ENCODE measurements at places on chromosomes 1 and 21.

DNA sequence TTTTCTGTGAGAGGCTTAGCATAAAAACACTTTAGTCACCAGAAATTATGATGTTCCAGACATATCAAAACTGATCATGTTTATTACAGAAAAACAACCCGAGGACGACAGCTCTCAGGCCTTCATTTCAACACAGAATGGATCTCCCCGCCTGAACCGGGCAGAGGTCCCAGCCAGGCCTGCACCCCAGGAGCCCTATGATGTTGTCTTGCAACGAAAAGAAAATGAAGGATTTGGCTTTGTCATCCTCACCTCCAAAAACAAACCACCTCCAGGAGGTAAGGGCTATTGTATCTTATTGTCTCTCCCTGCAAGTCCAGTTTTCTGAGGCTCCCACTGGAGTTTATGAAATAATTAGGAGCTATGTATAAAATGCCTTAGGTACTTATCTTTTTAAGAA is 105.5 kb downstream of the PHTF1 start:
- no peak for DNase-seq

DNA sequence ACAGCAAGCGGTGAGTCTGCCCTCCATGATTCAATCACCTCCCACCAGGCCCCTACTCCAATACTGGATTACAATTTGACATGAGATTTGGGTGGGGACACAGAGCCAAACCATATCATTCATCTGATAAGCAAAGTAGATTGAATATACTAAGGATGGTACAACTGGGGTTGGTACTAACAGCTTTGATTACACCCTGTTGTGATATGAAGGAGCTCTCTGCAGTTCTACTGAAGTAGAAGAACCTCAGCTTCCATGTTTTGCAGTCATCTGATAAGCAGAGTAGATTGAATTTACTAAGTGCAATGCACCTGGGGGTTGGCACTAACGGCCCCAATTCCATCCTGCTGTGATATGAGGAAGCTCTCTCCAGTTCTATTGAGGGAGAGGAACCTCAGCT is 31.1 kb downstream of the RWDD3 start:
- no peak for DNase-seq

- no peak for DNase-seq
Measured at GRCh38 chr1:57307392-57308170, 116.3 kb downstream of the DAB1 start.

GRCh38 chr1:230852959-230853358 is 15.4 kb downstream of the C1orf198 start:
- DNase-seq, result no peak

- DNase-seq, result no peak
Measured at GRCh38 chr1:204370176-204370575, 10.4 kb upstream of the PLEKHA6 start.

DNA sequence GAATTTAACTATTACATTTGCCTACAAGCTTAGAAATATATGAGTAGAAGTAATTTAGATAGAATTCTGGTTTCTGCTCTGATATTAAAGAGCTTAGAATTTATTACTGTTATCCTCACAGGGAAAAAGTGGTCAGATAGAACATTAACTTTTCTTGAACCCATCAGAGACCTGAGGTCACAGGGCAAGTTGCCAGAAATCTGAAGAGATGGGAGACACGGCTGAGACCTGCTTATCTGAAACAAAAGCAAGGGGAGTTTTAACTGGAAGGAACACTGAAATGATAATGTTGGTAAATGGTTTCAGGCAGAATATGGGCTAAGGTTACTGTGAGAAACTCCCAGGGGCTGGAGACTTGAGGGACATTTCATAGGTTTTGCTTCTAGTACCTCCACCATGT is 28.0 kb upstream of the USP25 start:
- no peak for DNase-seq

DNA sequence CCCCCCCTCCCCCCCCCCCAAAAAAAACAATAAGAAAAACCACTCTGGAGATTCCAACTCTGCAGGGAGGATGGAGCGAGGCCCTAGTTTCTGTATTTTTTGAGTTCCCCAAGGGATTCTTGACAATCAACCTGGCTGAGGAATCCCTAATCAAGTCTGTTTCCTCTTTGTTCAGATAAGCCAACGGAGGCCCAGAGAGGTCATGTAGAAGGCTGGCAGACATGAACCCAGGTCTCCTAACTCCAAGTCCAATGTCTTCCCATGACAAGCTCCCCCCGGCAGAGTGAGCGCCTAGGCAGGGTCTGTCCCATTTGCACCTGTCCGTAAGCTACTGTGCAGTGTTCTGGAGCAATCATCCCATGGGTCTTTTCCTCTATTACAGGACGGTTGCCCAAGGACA is 39.5 kb downstream of the LRRC71 start:
- DNase-seq, result no peak
